Activated CD4-positive, alpha-beta T cell treated with anti-CD3 and anti-CD28 coated beads, Interleukin-2, amount 10 ng/mL, durations not matched to agents 24 days and 14 days (primary cell): ENCODE measurements at places on chromosomes 1 and 21.
A peak's percentile ranks its signal among the peaks of the same experiment; 100 is the strongest.

GRCh38 chr21:32764186-32764585 lies 7.4 kb downstream of the PAXBP1 start:
- no peak for DNase-seq

DNA sequence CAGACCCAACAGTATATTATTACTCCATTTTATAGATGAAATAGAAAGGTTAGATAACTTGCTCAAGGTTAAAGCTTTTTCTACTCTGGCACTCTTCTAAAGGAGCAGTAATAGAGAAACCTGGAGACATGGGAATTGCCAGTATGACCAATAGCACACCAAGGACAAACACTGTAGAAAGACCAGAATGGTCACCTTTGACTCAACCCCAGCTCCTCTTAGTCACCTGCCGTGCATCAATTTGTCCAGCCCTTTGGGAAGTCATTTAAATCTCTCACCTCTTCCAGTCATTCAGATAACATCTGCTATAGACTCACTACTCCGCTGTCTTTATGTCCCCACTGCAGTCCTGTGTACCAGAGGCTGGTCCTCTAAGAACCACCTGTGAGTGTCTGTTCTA lies 23.9 kb upstream of the SLC44A3 start:
- no peak for DNase-seq

DNA sequence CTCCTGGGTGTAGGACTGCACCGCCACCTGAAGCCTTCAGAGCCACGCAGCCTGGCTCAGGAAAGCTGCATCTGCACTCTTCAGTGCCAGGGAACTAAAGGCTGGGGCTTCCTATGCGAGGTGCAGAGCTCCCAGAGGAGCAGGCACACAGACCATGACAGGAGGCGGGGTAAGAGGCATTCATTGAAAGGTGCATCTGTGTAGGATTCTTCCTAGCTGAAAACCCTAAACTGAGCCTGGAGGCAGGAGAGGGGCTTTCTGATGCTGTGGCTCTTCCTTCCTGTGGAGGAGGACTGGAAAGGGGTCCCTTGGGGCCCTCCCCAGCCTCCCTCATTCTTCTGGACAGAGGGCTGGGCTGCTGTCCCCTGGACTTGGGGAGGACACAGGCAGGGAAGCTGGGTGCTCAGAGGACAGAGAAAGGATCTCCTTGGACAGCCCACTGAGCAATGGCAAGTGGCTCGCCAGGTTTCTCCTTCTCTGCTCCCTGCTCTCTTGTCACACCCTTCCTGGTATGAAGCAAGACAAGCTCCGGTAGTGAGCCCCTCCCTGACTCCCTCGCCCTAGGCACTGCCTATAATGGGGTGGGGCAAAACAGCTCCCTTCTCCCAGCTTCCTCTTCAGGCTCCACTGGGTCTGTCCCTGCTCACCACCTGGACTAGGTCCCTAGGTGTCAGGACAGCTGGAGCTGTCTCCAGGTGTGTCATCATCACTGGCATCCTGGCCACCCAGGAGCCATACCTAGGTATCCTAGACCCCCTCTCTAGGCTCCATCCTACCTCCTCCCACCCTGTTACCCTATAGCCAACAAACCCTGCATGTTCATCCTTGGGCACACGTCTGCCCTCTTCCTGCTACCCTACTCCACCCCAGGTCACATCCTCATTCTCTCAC lies 20.0 kb downstream of the S100A6 start:
- DNase-seq: no peak

DNA sequence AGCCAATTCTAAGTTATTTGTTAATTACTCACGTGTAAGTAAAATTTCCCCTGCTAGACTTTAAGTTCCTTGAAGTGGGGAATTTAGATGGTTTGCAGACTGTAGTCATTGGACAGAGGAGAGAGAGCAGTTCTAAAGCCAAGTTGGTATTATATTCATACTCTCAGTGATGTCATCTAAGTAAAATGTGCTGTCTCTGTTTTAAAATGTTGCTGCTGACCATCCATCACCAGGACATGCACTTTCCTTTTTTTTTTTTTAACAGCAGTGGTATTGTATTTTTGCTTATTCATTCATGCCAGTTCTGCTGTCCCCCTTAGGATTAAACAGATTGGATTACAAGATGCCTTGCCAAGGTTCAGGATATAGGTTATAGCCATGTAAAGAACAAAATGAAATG lies 2.3 kb downstream of the TTLL7 start:
- DNase-seq: no peak

- no peak for DNase-seq
These were observed 26.5 kb downstream of the AKNAD1 start for GRCh38 chr1:108830119-108831008.

DNA sequence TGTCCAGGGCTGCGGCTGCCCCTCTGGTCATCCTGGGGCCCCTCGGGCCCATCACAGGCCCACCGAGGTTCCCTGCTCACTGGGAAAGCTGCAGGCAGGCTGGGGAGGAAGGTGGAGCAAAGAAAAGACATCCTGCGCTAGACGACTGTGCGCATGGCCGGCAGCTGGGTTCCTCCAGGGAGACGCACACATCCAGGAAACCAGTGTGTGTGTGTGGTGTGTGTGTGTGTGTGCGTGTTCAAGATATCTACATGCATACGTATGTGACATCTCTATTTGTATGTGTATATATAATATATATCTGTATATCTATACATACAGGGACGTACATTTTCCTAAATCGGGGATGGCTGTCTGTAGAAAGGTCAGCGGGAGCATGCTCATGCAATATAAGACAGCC lies 63.7 kb downstream of the ACOT7 start:
- no peak for DNase-seq

DNA sequence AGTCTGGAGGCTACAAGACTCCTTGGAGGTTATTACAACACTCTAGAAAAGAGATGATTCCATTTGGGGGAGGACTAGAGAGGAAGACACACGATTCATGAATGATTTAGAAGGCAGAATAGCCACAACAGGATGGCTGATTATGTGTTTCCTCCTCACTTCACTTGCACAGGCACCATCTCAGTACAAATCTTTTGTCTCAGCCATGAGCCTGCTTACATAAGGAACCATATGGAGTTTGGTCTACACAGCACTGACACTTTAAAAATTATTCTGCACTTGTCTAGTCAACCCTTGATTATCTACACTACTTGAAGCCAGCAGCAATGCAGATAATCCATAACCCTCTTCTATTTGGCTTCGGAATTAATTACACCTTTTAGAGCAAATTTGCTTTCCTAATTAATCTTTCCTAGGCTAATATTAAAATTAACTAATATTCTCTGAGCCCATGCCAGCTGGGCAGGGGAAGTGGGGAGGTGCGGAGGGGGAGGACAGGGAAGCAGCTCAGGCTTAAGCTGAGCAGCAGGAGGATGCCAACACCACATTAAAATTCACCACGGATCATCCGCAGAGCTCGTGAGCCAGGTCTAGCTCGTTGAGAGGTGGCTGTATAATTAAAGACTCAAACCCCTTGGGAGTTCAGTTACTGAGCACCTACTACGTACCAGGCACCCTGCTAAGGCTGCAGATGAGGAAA lies 3.2 kb upstream of the LEMD1 start:
- DNase-seq: no peak

- no peak for DNase-seq
These were observed 114.5 kb downstream of the NUF2 start for GRCh38 chr1:163436140-163436812.

DNA sequence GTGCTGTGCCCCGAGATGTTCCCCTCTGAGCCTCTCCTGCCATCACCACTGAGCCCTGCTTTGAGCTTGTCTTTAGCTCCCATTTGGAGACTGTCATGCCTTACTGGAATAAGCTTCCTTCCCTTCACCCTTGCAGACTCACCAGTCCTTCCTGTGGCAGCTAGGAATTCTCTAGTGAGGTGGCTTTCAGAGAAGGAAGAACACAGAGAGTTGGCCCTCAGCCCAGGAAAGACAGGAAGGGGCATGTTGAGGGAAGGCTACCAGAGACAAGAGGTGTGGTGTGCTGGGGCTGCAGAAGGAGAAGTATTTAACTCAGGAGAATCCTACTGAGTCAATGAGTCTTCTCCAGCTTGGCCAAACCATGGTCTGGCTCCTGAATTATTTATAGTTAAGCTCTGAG lies 76.3 kb downstream of the UCK2 start:
- no peak for DNase-seq

DNA sequence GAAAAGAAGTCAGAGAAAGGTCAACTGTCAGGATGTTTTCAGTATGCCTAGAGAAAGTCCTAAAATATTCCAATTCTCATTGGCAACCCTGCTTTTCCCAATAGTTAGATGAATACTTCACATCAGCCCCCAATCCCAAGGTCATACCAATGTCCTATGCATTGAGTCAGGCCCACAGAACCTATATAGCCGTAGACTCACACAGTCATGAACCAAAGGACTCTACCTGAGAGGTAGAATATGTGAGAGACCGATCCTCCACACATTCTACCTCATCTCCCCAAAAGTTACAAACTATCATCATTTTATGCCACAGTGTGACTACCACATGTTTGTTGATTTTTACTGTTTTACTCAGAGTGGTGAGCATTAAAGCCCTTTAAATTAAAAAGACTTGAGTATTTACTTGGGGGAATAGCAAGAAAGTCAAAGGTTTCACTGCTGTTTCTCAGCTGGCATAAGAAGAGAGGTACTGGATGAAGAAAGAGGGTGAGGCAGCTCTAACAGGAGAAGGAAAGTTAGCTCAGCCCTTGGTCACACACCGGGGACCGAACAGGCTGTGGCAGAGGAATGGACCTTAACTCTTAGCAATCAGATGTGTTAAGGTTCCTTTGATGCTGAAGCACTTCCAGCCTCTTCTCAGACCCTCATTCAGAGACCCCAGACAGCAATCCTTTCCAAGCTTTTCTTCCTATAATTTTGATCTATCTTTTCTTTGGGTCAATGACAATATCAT lies 937 bp downstream of the CD48 start:
- DNase-seq: peak; percentile 68

DNA sequence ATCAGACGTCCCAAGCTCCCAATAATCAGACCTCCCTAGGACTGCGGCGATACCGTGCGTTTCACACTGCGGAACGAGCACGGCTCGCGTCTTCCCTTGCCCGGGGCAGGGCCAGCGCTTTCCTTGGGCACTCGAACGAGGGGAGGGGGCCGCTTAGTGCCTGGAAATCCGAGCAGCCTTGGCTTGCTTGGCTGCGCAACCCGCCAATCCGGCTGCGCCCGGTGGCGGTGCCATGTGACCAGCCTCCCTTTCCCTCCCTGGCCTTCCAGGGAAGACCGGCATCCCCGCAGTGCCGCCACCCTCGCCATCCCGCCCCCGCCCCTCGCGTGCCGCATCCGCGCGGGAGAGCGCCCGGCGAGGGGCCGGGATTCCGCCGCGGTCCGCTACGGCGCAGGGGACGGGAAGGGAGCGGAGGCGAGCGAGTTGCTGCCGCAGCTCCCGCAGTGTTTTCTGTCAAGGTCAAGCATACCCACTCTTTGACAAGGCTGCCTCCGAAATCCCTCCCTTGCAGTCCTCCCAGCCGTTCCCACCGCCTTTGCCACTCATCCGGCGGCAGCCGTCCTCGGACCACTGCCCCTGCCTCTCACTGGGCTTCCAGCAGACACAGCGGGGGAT lies 8.3 kb upstream of the RNF19B start:
- no peak for DNase-seq

GRCh38 chr1:64483731-64484414 lies 13.9 kb downstream of the CACHD1 start:
- DNase-seq: no peak

DNA sequence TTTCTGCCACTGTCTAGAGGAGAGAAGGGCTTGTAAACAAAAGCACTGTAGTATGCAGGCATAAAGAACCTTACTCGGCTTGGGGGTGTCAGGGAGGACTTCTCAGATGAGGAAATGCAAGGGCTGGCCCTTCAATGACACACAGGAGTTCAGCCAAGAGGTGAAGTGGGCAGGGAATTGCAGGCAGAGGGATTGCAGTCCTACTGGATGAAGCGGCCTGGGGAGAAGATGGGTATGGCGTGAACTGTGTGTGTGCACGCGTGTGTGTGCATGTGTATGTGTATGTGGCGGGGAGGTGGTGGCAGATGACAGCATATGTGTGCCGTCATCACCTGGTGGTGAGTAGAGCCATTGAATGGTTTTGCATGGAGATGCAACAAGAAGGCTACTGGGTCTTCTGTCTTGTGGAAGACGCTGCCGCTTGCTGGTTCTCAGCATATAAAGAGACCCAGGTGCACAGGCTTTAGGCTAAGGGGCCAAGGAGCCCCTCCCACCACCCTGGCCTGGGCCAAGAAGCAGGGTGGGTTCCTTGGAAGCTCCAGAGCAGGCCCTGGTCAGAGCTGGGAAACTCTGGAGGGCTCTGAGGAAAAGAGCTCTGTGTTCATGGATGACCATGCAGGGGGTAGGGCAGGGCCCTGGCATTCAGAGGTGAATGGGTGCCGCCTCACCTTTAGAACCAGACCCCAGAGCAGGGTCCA lies 4.1 kb upstream of the EPS8L3 start:
- no peak for DNase-seq

- DNase-seq: no peak
These were observed 59.5 kb upstream of the LAMC2 start for GRCh38 chr1:183126528-183126927.

- no peak for DNase-seq
These were observed 24.4 kb downstream of the PLXNA2 start for GRCh38 chr1:208219659-208220282.

DNA sequence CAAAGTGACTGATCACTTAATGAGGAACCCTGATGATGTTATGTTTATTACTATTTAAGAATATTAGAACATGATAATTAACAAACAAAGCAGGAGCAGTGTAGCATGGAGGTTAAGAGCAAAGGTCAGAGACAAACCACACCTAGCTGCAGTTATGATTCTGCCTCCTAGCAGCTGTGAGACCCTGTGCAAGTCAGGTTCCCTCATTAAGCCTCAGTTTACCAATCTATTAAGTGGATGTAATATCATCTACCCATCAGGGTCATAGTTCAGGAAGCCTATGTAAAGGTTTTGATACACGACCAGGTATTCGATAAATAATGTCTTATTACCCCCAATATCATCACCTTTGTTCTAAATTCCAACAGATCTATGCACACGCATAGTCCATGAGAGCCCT lies 32.0 kb downstream of the DUSP10 start:
- DNase-seq: no peak

- DNase-seq: no peak
These were observed 1.1 kb downstream of the THRAP3 start for GRCh38 chr1:36225283-36225899.

DNA sequence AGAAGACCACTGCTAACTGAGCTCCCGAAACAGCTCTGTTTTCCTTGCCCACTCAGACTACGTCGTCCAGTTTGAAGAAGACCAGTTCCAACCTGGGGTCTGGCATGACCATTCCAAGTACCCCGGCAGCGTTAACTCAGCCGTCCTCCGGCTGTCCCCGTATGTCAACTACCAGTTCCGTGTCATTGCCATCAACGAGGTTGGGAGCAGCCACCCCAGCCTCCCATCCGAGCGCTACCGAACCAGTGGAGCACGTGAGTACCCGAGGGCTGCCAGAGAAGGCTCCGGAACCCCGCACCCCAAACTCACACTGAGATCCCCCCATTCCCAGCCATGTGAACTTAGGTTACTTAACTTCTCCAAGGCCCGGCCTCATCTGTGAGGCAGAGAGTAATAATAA lies 63.7 kb upstream of the CNTN2 start:
- DNase-seq: no peak

DNA sequence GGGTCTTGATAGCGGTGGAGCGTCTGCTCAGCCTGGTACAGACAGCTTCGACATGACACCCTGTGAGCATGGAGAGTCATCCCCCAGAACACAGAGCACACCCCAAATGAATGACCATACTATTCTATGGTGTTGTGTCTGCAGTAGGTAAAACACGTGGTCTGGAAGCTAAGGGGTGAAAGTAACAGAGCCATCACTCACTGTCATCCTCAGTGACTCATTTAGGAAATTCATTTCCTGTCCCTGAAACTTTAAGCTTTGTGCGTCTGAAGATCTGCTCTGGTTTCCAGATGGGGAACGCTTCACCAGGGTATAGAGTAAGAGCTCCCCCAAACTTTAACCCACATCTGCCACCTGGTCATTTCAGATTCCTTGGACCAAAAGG lies 94.8 kb upstream of the DISP3 start:
- DNase-seq: peak; percentile 66
